ENCODE measurements at places on chromosomes 6 and 20.

- no peak for DNase-seq
Measured at GRCh38 chr6:143034689-143035334, 25.9 kb upstream of the AIG1 start.

- no peak for DNase-seq
Measured at GRCh38 chr20:38831995-38832620, 26.6 kb downstream of the PPP1R16B start.

GRCh38 chr6:74942130-74942529 is 263.7 kb downstream of the COL12A1 start:
- no peak for DNase-seq

DNA sequence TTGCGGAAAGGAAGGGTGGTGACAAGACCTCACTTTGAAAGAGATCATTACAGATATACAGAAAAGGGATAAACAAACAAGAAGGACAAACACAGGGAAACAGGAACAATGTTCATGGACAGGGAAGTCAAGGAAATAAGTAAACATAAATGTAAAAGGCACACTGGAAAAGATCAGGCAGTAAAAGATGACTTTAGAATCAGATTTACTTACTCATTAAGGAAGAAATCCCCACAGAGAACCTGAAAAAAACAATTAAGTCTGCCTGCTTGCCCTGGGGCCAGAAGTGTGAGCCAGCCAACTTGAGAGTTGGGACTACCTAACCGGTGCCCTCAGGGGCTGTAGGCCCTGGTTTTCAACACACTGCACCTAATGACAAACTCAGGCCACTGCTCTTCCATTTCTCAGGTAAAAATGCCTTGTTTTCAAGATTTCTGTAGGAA is 1.7 kb downstream of the APMAP start:
- DNase-seq, result no peak

GRCh38 chr6:146381486-146381885 is 162.1 kb upstream of the RAB32 start:
- DNase-seq, result no peak

- no peak for DNase-seq
Measured at GRCh38 chr6:155079985-155080452, 84.9 kb downstream of the TIAM2 start.

- DNase-seq, result no peak
Measured at GRCh38 chr20:61166324-61166723, 85.7 kb upstream of the CDH4 start.

DNA sequence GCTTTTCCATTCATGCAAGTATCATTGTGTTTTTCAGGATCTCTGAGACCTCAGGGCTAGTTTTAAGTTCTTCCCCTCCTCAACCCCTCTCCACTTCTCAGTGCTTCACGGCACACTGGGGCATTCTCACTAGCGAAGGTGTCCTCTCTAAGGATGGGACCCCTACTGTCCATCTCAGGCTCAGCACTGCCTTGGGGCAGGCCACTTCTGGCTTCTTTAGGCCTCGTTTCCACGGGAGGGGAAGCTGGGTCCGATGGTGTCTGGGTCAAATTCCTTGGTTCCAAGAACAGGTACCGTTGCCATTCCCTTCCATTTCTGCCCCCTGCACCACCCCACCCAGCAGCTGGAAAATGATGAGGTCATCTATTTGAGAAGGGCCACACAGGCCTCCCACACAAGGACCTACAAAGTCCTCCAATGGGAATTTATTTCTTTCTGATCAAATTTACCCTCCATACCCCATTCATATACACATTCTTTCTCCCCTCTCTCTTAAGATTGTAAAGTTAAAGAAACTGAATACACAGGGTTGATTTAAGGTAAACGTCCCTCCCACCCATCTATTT is 17.2 kb downstream of the GNAS start:
- no peak for DNase-seq

- no peak for DNase-seq
Measured at GRCh38 chr6:112320561-112321318, 26.4 kb upstream of the RFPL4B start.

GRCh38 chr6:12714022-12714421 is 2.5 kb upstream of the PHACTR1 start:
- no peak for DNase-seq

DNA sequence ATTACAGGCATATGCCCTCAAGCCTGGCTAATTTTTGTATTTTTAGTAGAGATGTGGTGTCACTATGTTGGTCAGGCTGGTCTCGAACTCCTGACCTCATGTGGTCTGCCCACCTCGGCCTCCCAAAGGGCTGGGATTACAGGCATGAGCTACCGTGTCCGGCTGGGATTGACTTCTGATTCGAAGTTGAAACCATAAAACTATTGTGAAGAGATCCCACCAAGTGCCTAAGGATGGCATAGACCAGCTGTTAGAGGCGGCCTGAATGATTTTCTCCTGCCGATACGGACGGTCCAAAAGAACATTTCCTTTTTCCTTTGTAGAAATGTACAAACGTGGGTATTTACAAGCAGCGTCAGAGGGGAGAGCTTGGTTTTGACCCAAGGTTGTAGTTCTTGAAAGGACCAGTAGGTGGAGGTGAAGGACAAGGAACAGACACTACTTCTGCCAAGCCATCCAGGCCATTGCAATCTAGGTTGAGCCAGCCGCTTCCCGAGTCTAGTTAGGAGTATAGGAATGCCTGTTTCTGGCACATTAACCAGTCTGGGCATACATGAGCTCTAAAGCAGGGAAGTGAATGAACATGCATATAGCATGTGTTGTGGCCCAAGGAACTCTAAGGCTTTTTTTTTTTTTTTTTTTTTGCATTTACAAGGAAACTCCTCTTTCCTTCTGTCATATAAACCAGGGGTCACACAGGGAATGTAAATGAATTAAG is 29.0 kb downstream of the MOCS3 start:
- peak; percentile 28 for DNase-seq

GRCh38 chr6:85479208-85479607 is 29.3 kb downstream of the NT5E start:
- DNase-seq, result no peak

- DNase-seq, result no peak
Measured at GRCh38 chr20:51886341-51886740, 84.0 kb upstream of the SALL4 start.

- DNase-seq, result no peak
Measured at GRCh38 chr6:54291146-54291545, 17.1 kb upstream of the TINAG start.

Data from activated CD8-positive, alpha-beta memory T cell treated with anti-CD3 and anti-CD28 coated beads for 4 hours (primary cell).